ENCODE measurements at places on chromosomes 2 and 18.

DNA sequence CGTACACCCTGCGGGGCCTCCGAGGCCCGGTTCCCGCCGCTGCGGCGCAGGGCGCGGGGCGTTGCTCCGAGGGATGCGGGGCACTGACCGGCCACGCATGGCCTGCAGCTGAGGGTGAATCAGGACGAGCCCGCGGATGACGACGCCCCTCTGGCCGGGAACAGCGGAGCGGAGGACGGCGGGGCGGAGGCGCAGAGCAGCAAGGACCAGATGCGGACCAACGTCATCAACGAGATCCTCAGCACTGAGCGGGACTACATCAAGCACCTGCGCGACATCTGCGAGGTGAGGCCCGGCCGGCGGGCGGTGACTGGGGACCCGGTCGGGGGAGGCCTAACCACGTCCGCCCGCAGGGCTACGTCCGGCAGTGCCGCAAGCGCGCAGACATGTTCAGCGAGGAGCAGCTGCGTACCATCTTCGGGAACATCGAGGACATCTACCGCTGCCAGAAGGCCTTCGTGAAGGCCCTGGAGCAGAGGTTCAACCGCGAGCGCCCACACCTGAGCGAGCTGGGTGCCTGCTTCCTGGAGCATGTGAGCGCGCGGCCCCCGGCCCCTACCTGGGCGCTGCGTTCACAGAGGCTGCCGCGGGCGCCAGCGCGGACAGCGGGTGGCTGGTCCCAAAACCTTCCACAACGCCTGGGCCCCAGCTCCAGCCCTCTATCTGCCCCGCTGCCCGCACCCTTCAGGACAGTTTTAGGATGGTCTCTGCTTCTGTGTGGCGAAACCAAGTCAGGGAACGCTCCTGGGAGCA lies 53.2 kb downstream of the FAM168B start:
- peak; percentile 26 for DNase-seq

DNA sequence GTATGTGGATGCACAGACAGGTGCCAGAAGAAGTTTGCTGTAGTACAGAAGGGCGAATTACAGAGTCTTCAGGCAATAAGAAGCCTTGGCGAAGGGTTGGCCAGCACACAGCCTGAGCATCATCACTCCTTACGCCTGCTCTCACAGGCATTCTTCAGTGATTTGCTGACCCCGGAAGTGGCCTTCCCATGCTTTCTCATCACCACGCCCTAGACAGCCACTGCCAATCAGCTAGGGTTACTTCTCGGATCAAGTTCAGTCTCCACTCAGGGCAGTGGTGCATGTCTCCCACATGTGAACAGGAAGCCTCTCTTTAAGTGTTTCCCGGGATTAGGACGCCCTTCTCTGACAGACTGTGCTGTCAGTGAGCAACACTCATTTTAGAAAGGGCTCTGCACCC lies 81.8 kb downstream of the C1QL2 start:
- no peak for DNase-seq

GRCh38 chr2:214856137-214856536 lies 46.7 kb upstream of the BARD1 start:
- DNase-seq, result no peak

DNA sequence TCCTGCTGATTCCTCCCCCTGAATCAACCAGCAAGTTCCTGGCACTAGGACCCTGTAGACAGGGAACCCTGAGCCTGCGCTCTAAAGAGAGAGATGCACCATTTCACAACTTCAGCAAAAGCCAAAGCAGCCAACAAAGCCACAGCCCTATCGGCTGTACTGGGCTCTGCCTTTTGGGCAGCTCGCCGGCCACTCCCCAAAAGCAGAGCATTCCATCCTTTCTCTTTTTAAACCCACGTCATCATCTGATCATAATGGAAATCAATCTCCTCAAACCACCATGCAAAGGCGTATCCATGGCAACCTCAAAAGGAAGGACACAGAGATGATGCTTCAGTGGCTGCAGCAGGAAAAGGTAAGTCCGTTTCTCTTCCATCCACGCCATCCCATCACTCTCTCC lies 5.3 kb upstream of the DCTN1 start:
- no peak for DNase-seq

DNA sequence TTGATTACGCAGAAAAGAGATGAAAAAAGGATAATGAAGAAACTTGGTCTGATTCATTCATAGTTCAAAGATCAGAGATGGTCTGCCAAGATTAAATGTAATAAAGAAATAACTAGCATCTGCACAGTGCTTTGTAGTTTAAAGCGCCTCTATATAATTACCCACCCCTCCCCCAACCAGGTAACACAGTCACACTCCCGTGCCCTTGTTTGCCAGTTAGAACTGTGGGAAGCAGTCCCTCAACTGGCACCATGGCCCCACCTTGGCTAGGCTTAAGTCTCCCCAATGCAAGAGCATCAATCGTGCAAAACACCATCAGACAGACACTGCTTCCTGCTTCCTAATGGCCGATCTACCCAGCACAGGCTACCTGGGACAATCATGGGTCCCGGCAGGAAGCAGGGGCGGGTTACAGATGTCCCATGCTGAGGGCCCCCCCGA lies 11.6 kb downstream of the ADCY3 start:
- no peak for DNase-seq

DNA sequence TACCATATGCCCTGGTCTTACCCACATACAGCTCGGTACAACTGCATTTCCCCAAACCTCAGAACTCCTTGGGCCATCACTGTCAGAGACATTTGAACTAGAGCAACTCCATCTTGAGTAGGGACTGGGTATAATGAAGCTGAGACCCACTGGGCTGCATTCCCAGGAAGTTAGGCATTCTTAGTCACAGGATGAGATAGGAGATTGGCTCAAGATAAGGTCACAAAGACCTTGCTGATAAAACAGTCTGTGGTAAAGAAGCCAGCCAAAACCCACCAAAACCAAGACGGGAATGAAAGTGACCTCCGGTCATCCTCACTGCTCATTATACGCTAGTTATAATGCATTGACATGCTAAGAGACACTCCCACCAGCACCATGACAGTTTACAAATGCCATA lies 131.3 kb downstream of the PIK3C3 start:
- no peak for DNase-seq

DNA sequence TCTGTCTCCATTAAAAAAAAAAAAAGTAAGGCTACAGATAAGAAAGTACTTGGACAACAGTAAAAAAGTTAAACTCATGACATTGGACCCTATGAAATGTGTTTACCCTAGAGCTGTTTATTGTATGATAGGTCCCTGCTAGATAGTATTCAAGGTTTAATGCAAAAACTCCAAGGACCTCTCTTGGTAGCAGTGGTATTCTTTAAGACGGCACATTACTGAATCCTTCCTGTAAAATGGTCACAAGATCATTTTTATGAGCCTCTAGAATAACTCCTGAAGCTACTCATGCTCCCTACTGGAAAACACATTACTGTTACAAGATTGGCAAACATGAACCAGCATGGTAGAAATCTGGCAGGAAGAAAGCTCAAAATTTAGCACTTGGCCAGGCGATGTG lies 38.8 kb downstream of the GALM start:
- DNase-seq, result no peak

- no peak for DNase-seq
These were observed 32.8 kb downstream of the CYBRD1 start for GRCh38 chr2:171554991-171555615.

- no peak for DNase-seq
These were observed 47.3 kb upstream of the TANK start for GRCh38 chr2:161112908-161113307.

DNA sequence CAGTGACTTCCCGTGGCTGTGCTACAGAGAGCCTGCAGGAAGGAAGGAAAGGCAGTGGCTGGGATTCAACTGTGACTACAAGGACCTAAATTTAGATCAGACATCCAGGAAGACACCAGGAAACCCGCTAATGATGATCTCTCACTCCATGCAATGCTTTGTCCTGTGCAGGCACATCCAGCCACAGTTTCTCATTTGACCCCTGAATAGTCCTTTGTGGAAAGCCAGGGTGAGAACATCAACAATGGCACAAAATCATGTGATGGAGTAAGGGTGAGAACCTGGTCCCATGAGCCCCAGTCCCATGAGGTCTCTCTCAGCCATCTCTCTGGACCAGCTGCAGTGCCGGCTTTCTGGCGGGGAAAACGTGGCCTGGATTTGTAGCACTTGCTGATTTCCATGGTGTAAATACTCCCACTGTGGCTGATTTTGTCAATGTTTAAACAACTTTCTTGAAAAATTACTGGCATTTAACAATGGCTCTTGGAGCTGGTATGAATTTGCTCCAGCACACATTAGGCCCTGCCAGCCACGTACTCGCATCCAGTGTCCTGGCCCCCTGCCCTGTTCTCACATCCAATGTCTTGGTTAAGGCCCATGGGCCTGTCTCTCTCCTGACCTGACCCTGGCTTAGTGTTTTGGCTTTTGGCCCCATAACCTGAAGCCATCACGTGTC lies 159.0 kb upstream of the HAAO start:
- no peak for DNase-seq

DNA sequence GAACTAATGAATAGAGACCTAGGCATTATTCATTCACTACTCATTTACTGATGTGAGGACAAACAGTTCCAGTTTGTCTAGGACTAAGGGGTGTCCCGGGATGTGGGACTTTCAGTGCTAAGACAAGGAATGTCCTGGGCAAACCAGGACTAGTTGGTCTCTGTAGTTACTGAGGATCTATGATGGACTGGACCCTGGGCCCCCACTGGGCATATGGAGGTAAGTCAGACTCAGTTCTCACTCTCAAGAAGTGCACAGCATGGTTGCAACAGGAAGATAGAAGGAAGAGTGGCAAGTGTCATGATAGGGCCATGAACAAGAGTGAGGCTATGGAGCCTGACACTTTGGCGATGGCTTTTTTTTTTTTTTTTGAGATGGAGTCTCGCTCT lies 128.2 kb downstream of the MYCN start:
- no peak for DNase-seq

DNA sequence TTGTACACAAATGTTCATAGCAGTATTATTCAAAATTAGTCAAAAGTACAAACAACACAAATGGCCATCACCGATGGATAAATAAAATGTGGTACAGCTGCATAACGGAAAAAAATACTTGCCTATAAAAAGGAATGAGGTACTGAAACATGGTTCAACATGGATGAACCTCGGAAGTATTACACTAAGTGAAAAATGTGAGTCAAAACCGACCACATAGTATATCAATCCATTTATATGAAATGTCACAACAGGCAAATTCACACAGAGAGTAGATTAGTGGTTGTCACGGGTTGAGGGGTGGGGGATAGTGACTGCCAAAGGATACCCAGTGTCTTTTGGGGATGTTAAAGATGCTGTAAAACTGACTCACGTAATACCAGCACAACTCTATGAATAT lies 3.5 kb downstream of the SS18 start:
- no peak for DNase-seq

DNA sequence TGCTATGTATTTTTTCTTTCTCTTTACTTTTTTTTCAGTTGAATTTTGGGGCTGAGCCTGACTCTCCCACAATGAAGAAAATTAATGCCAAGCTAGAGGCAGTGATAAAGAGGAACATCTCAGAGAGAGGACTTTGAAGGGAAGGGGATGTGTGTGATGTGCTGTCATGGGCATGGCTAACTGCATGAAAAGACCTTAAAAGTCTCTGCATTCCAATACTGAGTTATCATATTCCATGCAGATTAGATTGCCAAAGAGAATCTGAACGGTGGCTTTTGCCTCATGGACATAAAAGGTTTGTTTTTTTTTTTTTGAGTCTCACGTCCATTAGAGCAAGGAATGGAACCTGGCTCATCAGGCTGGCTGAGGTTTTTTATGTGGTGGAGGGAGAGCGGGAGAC lies 213.9 kb downstream of the PIK3C3 start:
- no peak for DNase-seq

DNA sequence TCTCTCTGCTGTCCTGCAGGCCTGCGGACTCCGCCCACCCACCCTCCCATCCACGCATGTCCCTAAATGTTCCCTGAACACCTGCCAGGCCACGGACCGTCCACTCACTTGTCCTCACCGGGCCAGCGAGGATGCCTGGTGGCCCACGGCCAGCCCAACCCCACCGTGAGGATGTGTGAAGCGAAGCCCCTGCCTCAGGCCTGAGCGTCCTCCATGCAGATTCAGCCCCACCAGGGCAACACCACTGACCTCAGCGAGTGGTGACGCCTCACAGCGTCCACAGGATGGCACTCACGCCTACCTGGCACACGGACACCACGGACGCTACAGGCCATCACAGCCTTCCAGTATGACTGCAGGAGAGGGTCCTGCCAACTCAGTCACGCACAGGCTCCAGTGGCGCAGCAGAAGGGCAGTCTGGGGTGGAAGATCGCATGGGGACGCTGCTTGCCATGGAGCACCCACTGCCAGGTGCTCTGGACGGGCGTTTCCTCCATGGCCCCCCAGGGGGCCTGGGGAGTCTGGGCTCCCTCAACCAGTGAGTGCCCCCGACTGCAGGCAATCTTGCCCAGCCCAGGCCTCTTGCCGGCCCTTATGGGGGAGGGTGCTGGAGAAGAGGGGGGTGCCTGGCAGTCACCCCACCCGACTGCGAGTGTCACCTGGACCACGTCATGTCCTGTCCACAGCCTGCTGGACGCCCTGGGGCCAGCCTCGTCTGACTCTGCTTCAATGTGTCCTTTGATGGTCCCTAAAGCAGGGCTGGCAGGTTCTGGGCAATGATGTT lies 25.4 kb downstream of the HDAC4 start:
- DNase-seq, result no peak

GRCh38 chr2:26033270-26033817 lies 540 bp upstream of the RAB10 start:
- DNase-seq, result peak; percentile 27

DNA sequence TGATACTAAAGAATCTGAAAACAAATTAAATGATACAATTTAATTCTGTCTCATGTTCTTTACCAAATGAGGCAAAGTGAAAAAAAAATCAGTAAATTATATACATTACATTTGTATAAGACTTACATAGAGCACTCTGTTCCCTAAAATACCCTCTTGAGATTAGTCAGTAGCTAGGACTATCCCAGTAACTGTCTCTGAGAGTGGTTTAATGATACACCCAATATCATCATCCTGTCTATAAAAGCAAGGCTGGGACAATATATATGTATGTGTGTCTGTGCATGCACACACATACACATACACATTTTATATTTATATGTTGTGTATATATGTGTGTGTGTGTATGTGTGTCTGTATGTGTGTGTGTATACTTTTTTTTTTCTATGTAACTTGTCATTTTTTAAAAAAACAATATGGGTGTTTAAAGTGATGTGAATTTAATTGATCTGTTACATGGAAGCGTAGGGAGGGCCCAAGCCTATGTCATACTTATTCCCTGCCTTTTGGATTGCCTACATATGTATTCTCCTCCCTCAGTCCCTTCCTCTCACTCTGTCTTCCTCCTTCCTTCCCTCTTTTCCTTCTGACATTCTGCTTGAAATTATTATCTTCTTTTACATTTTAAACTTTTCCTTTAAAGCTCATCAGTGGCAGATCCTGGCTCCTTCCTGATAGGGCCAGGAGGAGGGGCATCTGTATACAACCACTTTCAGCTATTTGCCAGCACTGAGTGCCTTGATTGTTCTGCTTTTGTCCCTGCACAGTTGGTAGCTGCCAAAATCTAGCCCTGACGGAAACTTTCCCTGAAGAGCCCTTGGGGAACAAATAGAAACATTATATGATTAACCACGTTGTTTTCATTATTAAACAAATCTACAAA lies 6.8 kb downstream of the ASXL3 start:
- no peak for DNase-seq

- peak; percentile 30 for DNase-seq
These were observed 40.8 kb upstream of the RPRM start for GRCh38 chr2:153519257-153519875.

- no peak for DNase-seq
These were observed 93.6 kb upstream of the TMEFF2 start for GRCh38 chr2:192288295-192288694.

GRCh38 chr2:100243631-100244030 lies 78.7 kb downstream of the LONRF2 start:
- no peak for DNase-seq
